Stimulated activated CD4-positive, alpha-beta T cell treated with anti-CD3 and anti-CD28 coated beads, Interleukin-1b, Interleukin-23, amount 100 ng/mL, for 1 hour (primary cell): ENCODE measurements at places on chromosomes 7 and 10.

- no peak for DNase-seq
Observed at GRCh38 chr7:150388709-150389531, 9.8 kb downstream of the ZNF775 start.

GRCh38 chr10:88088441-88089340 is 225.3 kb downstream of the PTEN start:
- DNase-seq, result no peak

DNA sequence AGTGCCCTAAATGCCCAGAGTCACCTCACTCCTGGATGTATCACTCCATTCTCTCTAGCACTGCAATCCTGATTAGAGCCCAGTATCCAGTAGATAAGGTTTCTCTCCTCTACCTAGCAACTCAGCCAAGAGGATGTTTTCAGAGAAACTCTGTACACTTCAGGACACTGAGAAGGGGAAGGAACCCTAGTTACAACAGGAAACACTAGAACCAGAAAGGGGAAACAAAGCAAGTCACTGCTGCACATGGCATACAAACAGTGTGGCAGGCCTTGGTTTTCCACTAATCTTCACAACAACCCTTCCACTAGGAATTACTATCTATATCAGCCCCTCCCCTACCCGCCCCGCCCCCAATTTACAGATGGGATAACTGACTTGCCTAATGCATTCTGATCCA is 1.6 kb downstream of the FAM204A start:
- no peak for DNase-seq

GRCh38 chr10:118332236-118332635 is 9.9 kb downstream of the FAM204A start:
- DNase-seq, result no peak

- no peak for DNase-seq
Observed at GRCh38 chr7:113120647-113121046, 2.3 kb upstream of the SMIM30 start.

- no peak for DNase-seq
Observed at GRCh38 chr10:74433993-74434392, 283.0 kb downstream of the ADK start.

GRCh38 chr10:517872-518475 is 171.5 kb downstream of the DIP2C start:
- no peak for DNase-seq

DNA sequence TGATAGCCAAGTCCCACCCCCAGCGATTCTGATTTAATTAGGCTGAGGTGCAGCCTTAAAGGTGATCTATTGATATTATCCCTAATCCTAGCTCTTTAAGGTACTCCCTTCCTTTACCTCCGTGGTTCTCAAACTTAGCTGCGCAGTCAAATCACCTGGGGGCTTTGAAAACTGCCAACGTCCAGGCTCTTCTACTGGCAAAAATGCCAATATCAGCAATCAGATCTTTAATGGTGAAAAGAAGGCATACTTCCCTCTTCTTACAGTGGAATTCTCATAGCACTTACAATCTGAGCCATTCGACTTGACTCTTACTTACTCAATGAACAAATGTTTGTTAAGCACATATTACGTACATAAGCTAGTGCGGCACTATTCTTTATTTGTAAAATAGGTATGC is 704 bp upstream of the SLC35B4 start:
- DNase-seq, result no peak

DNA sequence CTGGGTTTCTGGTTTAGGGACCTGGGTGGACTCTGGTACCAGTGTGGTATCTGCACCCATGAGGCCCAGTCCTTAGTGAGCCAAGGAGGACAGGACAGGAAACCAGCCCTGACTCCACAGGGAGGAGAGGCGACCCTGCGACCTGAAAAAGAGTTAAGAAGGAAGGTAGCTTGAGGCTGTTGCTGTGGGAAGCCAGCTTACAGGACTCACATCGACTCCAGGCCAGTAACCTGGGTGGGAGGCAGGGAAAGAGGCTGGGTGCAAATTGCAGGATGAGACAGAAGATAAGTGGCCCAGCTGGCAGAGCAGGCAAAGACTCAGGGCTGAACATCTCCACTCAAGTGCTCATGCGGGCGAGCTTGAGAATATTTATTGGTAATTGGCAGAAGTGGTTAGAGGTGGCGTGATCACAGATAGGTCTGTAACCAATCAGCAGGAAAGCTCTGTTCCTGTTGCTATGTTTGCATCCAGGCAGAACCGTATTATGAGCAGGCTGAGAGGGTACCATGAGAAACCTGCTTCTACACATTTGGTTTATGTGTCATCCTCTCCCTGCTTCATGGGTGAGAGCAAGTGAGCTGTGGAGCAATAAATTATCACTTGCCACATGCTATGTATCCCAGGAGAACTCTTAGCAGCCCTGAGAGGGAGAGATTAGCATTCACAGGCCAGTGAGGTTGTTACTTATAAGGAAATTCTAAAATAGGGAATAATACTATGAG is 11.0 kb downstream of the TLL2 start:
- no peak for DNase-seq
